Activated T-helper 17 cell treated with anti-CD3 and anti-CD28 coated beads, Interleukin-2, amount 50 U/mL, for 72 hours (primary cell): ENCODE measurements at places on chromosomes 11 and 22. TPM values are rescaled to one million over a fixed set of nuclear protein-coding genes. Genes with fewer than 3 reads are reported as not detected.

DNA sequence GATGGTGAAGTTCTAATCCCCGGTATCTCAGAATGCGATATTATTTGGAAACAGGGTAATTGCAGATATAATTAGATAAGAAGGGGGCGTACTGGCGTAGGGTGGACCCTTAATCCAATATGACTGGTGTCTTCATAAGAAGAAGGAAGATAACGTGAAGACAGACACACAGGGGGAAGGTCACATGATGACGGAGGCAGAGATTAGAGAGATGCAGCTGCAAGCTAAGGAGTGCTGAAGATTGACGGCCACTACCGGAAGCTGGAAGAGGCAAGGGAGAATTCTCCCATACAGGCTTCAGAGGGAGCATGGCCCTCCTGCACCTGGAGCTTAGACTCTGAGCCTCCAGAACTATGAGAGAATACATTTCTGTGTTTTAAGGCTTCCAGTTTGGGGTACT, 54.8 kb downstream of the MIAT start:
- no peak for ATAC-seq
- no peak overlapping the region for H3K4me3 ChIP-seq
- peaks cover 17% of the 10 kb centered on the region for H3K4me1 ChIP-seq
- no peaks in the 10 kb centered on the region for H3K27me3 ChIP-seq
- peaks cover 80% of the 10 kb centered on the region for H3K36me3 ChIP-seq

GRCh38 chr11:72396041-72396440, 38.3 kb downstream of the CLPB start:
- H3K27me3 ChIP-seq, result no peaks in the 10 kb centered on the region
- peaks cover 5% of the 10 kb centered on the region for H3K36me3 ChIP-seq
- peaks cover 6% of the 10 kb centered on the region for H3K4me1 ChIP-seq
- no peak overlapping the region for H3K4me3 ChIP-seq

- H3K36me3 ChIP-seq, result no peaks in the 10 kb centered on the region
- no peak for ATAC-seq
- no peaks in the 10 kb centered on the region for H3K27me3 ChIP-seq
- H3K27ac ChIP-seq, result no peak overlapping the region
These were observed 56.7 kb downstream of the APIP start for GRCh38 chr11:34859496-34859895.

GRCh38 chr11:46444305-46444704, 52.7 kb upstream of the CHRM4 start:
- no peak overlapping the region for H3K4me3 ChIP-seq
- no peak for ATAC-seq
- H3K27ac ChIP-seq, result peak overlapping the region; percentile 46
- no peaks in the 10 kb centered on the region for H3K27me3 ChIP-seq

DNA sequence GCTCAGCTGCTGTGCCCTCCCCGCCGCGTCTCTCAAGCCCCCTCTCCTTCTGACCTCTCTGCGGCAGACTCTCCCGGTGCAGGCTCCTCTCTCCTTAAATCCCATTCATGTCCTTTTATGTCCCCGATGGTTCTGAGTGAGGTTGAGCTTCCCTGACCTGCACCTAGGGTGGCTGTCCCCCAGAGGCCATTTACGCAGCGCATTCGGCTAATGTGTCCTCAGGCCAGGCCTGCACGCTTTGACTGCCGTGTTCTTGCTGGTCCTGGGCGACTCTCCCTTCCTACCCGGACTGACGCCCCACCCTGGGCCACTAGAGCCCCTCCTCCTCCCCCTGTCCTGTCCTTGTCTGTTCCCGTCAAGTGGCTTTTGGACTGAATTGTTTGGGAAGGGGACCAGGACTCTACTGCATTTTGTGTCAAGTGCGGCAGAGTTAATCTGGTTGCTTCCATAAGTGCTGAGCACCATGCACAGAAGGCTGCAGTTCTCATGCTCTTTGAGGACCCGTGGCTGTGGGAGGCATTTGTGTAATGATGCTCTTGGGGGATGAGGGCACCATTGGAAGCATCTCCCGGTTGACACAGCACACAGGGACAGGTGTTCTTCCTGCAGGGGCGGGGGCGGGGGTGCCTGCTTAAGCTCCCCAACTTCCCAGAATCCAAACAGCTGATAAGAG, 37.1 kb downstream of the IGHMBP2 start:
- no peak for ATAC-seq
- H3K36me3 ChIP-seq, result peaks cover 32% of the 10 kb centered on the region
- no peak overlapping the region for H3K4me3 ChIP-seq
- H3K27me3 ChIP-seq, result no peaks in the 10 kb centered on the region

GRCh38 chr22:41841085-41841712, 8.3 kb downstream of the SREBF2 start:
- peaks cover 94% of the 10 kb centered on the region for H3K36me3 ChIP-seq
- H3K4me1 ChIP-seq, result peaks cover 57% of the 10 kb centered on the region
- H3K27me3 ChIP-seq, result no peaks in the 10 kb centered on the region
- ATAC-seq, result no peak
- peak overlapping the region; percentile 74 for H3K27ac ChIP-seq

DNA sequence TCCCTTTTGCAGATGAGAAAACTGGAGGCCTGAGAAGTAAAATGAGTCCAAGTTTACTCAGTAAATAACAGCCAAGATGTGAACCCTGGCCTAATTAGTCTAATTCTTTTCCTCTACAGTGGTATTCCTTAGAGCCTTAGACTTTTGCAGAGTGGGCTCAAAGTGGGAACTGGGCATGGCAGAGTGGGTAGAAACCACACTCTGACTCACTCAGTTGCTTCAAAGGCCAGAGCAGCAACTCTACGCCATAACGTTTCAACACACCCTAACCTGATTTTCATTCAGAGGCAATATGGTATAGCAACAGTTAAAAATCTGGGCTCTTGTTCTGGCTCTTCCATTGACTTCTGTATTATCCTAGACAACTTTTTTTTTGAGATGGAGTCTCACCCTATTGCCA, 2.8 kb downstream of the THRSP start:
- peaks cover 41% of the 10 kb centered on the region for H3K36me3 ChIP-seq
- no peak for ATAC-seq
- H3K27me3 ChIP-seq, result no peaks in the 10 kb centered on the region

DNA sequence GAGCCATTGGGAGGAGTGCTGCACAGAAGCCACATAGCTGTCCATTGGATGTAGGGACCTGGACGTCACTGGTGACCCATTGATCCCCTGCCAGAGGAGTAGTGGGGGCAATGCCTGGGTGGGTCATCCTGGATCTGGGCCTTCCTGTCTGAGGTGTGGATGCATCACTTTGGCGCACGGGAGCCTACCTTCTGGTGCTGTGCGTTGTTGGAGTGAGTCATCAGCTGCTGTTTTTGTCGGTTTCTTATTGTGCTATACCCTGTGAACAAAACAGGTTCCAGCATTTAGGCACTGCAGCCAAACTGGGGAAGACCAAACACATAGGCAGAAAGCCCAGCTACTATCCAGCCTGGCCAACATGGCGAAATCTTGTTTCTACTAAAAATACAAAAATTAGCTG, 3.2 kb downstream of the TAF6L start:
- H3K4me3 ChIP-seq, result no peak overlapping the region
- ATAC-seq, result no peak
- H3K27ac ChIP-seq, result no peak overlapping the region
- peaks cover 24% of the 10 kb centered on the region for H3K4me1 ChIP-seq
- H3K36me3 ChIP-seq, result peaks cover 36% of the 10 kb centered on the region
- H3K27me3 ChIP-seq, result no peaks in the 10 kb centered on the region

DNA sequence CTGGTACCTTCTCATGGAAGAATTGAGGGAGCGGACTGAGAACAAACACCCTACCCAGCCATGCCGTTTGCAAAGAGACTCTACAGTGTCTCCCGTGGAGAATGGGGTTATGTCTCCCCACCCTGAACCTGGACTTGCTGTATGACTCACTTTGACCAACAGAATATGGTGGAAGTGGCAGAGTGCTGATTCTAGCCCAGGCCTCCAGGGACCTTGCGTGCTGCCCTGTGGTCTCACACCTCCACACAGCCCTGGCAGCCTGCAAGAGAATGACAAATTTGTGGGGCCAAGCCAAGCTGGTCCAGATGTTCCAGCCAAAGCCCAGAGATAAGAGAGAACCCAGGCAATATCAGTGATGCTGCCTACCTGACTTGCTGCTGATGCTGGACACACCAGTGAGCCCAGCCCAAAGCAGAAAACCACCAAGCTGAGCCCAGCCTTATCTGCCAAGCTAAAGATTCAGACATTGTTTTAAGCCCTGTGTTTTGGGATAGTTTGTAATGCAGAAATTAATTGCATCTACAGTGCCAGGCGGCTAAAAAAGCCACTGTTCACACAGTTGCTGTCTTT, 8.1 kb upstream of the LINC01488 start:
- H3K27me3 ChIP-seq, result no peaks in the 10 kb centered on the region
- no peaks in the 10 kb centered on the region for H3K36me3 ChIP-seq
- no peak overlapping the region for H3K27ac ChIP-seq
- no peaks in the 10 kb centered on the region for H3K4me1 ChIP-seq
- no peak for ATAC-seq

DNA sequence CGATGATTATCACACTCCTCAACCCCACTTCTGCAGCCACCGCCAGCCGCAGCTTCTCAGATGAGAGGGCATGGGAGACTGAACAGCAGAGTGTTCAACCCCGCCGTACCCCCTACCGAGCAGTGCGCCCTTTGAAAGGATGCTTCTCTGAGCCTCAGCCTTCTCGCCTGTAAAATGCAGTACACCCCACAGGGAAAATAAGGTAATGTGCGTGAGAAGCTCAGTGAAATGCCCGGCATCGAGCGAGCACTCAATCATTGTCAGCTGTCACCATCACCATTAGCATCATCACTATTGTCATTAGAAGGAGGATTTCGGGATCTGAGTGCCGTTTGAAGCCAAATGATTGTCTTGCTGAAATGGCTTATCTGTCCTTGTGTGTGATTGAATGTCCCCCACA, 13.6 kb downstream of the TRIM29 start:
- no peak overlapping the region for H3K4me3 ChIP-seq
- H3K27ac ChIP-seq, result no peak overlapping the region
- H3K4me1 ChIP-seq, result no peaks in the 10 kb centered on the region

DNA sequence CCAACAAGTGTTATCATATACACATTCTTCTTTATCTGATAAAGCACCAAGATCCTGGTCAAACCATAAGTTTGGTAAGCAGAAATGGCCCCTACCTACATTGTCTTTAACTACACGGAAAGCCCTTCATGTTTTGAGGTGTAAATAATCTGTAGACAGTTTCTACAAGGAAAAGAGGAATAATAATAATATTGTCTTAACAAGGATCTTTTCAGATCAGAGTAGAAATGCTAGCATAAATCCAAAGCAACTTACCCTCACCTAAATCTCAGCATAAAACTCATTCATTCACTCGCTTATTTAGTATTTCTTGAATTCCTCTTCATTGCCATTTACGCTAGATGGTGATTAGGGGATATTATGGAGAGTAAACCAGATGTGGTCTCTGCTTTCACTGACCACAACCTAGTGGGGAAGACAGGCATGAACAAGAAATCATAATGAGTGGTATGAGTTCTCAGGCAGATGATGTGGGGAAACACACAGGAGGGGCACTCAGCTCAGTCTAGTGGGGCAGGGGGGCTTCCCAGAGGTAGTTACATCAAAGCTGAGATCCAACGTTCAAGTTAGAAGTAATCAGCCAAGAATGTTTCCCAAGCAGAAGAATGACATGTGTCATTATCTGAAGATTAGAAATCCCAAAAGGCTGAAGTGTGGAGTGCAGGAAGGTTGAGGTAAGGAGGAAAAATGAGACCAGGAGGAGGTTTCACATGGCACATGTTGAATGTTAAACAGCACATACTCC, 65.4 kb upstream of the ZC3H12C start:
- H3K4me1 ChIP-seq, result no peaks in the 10 kb centered on the region
- ATAC-seq, result no peak
- peaks cover 7% of the 10 kb centered on the region for H3K27me3 ChIP-seq
- no peak overlapping the region for H3K27ac ChIP-seq
- no peak overlapping the region for H3K4me3 ChIP-seq
- H3K36me3 ChIP-seq, result no peaks in the 10 kb centered on the region

- peaks cover 7% of the 10 kb centered on the region for H3K4me1 ChIP-seq
- H3K36me3 ChIP-seq, result peaks cover 14% of the 10 kb centered on the region
- H3K27ac ChIP-seq, result peak overlapping the region; percentile 4
- ATAC-seq, result no peak
These were observed 42.4 kb downstream of the SMCO4 start for GRCh38 chr11:93500759-93501158.

GRCh38 chr22:40791241-40791640, 27.9 kb downstream of the SLC25A17 start:
- H3K27ac ChIP-seq, result peak overlapping the region; percentile 48
- H3K27me3 ChIP-seq, result no peaks in the 10 kb centered on the region
- ATAC-seq, result no peak
- no peak overlapping the region for H3K4me3 ChIP-seq
- H3K4me1 ChIP-seq, result peaks cover 17% of the 10 kb centered on the region

GRCh38 chr11:124807201-124807600, 7.0 kb upstream of the MSANTD2 start:
- H3K4me1 ChIP-seq, result no peaks in the 10 kb centered on the region
- H3K4me3 ChIP-seq, result no peak overlapping the region
- peaks cover 5% of the 10 kb centered on the region for H3K27me3 ChIP-seq
- ATAC-seq, result no peak

DNA sequence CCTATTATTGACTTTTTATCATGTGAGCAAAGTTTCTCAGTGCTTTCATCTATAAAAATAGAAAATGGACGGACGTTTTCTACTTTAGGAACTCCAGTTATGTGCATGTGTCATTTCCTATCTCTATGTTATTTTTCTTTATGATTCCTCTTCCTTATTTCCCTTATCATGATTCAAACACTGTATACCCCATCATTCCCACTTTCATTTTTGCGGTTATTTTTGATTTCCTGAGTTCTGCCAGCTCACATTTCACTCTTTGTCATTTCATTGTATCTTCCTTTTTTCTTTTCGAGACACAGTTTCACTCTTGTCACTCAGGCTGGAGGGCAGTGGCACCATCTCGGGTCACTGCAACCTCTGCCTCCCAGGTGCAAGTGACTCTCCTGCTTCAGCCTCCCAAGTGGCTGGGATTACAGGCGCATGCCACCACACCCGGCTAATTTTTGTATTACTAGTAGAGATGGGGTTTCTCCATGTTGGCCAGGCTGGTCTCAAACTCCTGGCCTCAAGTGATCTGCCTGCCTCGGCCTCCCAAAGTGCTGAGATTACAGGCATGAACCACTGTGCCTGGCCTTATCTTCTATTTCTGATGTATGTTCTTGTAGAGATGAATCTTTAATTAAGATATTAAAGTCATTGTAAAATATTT, 21.5 kb downstream of the C11orf58 start:
- H3K36me3 ChIP-seq, result peaks cover 43% of the 10 kb centered on the region
- peak overlapping the region; percentile 8 for H3K4me3 ChIP-seq
- peak; percentile 65 for ATAC-seq
- H3K27ac ChIP-seq, result peak overlapping the region; percentile 22
- H3K4me1 ChIP-seq, result peaks cover 14% of the 10 kb centered on the region

GRCh38 chr11:15186146-15186545, 71.4 kb downstream of the INSC start:
- ATAC-seq, result no peak
- no peaks in the 10 kb centered on the region for H3K36me3 ChIP-seq
- H3K27ac ChIP-seq, result no peak overlapping the region

- H3K4me3 ChIP-seq, result no peak overlapping the region
- peaks cover 6% of the 10 kb centered on the region for H3K36me3 ChIP-seq
- no peak for ATAC-seq
- peaks cover 8% of the 10 kb centered on the region for H3K4me1 ChIP-seq
- no peaks in the 10 kb centered on the region for H3K27me3 ChIP-seq
These were observed 5.8 kb upstream of the BCL9L start for GRCh38 chr11:118931571-118931970.

- no peaks in the 10 kb centered on the region for H3K4me1 ChIP-seq
- ATAC-seq, result peak; percentile 74
- H3K4me3 ChIP-seq, result no peak overlapping the region
- H3K36me3 ChIP-seq, result no peaks in the 10 kb centered on the region
These were observed 31.5 kb upstream of the CYB5R3 start for GRCh38 chr22:42680648-42681047.

Gene INPP5J
- total RNA-seq, result 0.34 TPM

Gene SYCE3
- 2.3 TPM for total RNA-seq

Gene PYGM
- 4.0 TPM for total RNA-seq

Gene TIGD3
- 0.95 TPM for total RNA-seq

Gene ACRV1
- total RNA-seq, result not detected

Gene CCDC117
- 16.0 TPM for total RNA-seq

Gene MMP12
- total RNA-seq, result 0.22 TPM

Gene OR52E2
- total RNA-seq, result not detected

Gene TRIM51
- total RNA-seq, result not detected
